ENCODE measurements at places on chromosomes 13 and 19. TPM values are rescaled to one million over a fixed set of nuclear protein-coding genes. Genes with fewer than 3 reads are reported as not detected.

- no peak for DNase-seq
These were observed 27.5 kb downstream of the MICU2 start for GRCh38 chr13:21576426-21576825.

- DNase-seq, result no peak
These were observed 55.1 kb downstream of the GPR180 start for GRCh38 chr13:94656766-94657165.

GRCh38 chr13:48156466-48156865 lies 61.6 kb upstream of the MED4 start:
- DNase-seq, result no peak

NLRP12 gene
- 1.8 TPM for total RNA-seq

VSTM2B gene
- total RNA-seq, result not detected

ATP7B gene
- total RNA-seq, result 6.8 TPM

F2RL3 gene
- 5.8 TPM for total RNA-seq

MUC16 gene
- total RNA-seq, result 1.1 TPM

Data from lung (tissue), 17 donors.